ENCODE measurements at places on chromosomes 13 and 19.
A peak's percentile ranks its signal among the peaks of the same experiment; 100 is the strongest.

- DNase-seq: peak; percentile 48
These were observed 53.1 kb downstream of the C13orf46 start for GRCh38 chr13:113920606-113921286.

- DNase-seq: no peak
These were observed 58.9 kb downstream of the PCCA start for GRCh38 chr13:100147825-100148224.

- DNase-seq: no peak
These were observed 58.7 kb upstream of the KLF5 start for GRCh38 chr13:73000027-73000674.

DNA sequence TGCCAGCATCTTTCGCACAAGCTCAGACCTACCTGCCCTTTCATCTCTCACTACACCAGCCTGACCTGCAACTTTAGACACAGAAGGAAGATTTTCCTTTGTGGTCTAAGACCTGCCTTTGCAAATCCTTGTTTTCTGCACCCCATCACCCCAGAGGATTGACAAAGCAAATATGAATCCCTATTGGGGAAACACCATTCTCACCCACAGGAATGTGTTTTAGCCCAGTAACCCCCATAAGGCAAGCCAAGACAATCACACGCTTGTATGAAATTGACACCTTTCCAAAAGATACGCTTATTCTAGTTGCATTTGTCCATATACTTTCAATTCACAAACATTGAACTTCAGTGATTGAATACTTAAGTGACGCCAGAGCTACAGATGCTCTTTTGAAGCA lies 55.7 kb downstream of the SPATA13 start:
- no peak for DNase-seq

- DNase-seq: no peak
These were observed 5.5 kb upstream of the ZNF175 start for GRCh38 chr19:51565583-51565982.

GRCh38 chr19:6235031-6235951 lies 44.5 kb downstream of the MLLT1 start:
- no peak for DNase-seq

Data from sciatic nerve (tissue), 2 donors.